Forelimb muscle (tissue), 1 donor: ENCODE measurements at places on chromosomes 4 and X.

DNA sequence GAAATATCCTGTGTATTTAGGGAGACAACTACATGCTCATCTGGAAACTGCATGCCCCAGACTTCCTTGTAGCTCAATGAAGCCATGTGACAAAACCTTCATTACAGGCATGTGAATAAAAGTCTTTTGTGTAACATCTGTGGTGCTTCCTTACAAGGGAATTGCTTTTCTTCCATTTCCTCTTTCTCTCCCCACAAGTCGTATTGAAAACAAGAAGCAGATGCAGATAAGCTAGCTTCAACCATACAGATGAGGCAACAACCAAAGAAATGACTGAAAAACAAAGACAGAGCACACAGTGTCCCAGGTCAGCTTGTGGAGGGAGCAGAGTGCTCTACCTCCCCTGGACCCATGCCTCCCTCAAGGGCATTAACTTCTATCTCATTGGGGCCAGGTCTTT is 115.8 kb upstream of the INPP4B start:
- DNase-seq = no peak

GRCh38 chr4:184343502-184344177 is 126.0 kb upstream of the ENPP6 start:
- DNase-seq = no peak

DNA sequence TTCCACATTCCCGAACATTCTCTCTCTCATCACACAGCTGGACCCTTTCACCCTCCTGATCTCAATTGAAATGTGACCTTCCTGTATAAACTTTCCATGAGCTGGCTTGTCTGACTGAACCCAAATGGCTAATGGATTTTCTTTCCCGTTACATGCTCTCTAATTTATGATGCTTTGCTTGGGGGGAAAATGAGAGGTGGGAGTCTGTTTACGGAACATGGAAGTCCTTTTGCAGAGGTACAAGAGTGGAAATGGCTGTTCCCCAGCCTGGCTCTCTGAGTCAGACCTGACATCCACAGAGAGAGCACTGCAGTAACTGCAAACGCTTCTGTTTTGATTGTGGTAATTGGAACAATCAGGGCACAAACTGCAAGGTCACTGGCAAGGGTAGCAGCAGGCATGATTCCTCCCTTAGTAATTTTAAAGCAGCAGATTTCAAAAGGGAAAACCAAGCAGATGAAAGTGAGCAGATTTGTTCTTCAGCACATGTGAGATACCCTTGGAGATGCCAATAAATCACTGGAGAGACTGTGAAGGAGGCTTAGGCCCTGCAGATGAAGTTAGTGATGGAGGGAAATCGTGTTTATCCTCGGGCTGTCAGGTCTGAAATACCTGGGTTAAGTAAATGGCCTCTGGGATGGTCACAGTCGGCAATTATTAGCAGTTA is 83.9 kb downstream of the SNCA start:
- DNase-seq = no peak

DNA sequence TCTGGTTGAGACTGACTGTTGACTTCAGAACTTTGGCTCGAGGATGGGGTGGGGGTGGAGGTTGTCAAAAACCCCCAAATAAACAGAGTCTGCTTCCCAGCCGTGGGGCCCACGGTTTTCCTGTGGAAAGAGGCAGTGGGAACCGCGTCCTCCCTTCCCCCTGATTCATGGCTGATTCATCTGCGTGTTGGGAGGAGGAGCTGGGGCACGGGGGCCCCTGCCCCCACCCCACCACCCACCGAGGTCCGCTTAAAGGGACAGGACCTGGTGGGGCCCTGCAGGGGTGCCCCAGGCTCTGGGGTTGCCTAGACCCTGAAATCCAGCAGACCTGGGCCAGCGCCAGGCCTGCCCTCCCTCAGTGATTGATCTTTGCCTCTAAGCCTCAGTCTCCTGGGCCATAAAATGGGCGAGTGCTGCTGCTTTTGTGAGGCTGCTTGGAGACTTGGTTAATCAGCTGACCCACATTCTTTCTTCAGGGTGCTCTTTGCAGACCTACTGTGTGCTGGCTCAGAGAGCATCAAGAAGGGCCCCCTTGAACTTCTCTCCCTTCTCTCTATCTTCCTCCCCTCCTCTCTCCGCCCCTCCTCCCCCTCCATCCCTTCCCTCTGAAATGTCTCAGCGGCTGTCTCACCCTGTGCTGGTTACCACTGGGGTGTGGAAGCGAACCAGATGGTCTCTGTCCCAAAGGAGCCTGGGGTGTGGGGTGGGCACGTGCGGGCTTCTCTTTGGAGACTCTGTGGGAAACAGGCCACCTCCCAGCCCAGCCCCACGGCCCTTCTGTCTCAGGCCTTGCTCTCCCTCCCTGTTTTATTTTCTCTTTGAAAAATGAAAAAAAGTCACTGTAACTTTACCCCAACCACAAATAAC is 9.1 kb downstream of the HTRA3 start:
- DNase-seq = peak; percentile 52

DNA sequence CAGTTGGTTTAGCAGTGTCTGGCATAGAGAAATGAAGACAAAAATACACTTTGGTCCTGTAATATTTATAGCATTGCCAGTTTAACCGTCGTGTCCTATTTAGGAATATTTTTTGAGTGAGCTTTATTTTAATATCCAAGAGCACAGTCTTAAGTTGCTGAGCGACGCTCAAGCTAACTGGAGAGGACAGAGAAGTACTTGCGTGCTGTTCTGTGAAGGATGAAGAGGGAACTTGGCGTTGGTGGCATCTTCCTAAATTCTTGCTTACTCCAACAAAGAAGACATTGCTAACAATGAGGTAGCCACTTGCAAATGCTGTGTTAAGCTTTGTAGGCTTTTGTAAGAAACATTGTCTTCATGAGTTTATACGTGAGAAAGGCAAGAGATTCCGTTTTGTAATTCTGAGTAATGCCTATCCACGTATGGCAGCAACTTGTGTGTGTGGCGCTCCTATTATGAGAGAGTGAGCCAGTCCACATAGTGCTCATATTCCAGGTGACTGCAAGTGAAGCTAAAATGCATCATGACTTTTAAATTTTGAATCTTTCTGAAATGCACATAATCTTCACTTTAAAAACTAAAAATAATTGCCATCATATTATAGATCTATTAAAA is 50.6 kb downstream of the SYNPO2 start:
- DNase-seq = no peak

DNA sequence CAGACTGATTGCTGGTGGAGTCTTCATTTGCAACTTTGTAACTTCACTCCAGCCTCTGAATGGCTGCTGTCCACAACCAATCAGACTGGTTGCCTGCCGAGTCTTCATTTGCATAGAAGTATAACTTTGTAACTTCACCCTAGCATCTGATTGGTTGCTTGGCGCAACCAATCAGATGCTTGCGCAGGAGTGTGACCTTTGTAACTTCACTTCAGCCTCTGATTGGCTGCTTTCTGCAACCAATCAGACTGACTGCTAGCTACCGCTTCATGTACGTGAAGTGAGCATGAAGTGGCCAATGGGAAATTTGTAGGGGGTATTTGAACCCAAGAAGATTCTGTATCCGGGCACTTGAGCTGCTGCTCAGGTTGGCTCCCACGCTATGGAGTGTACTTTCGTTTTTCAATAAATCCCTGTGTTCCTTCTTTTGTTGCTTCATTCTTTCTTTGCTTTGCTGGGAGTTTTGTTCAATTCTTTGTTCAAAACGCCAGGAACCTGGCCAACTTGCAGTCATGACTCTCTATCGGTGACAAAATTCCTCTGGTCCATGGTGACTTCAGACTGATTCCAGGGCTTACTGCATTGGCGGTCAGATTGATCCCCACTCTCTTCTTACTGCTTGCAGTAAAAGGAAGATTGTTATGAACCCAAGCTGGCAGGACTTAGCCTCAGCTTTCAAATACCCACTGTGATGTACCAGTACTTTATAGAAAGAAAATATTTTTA is 46.4 kb upstream of the FGG start:
- DNase-seq = peak; percentile 11

DNA sequence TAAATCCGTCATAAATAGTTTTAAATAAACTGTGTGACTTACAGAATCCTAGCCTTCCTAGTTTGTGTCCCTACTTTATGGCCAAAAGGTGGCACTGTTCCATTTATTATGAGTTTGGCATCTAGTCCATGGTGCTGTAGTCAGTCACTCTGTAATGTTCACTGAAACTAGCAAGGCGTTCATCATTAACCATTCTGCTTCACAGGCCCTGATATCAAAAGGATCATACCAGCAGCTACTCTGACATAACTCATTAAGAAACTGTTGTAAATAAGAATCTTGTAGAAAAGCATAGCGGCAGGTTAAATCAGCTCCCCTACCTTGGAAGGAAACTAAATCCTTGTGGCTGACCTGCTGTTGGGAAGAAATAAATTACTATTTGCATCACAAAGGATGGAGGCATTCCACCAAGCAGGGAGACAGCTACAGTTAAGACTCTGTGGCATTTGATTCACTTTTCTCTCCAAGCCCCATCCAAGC is 919.6 kb upstream of the DIAPH2 start:
- DNase-seq = peak; percentile 50
